Lung microvascular endothelial cell (primary cell): ENCODE measurements at places on chromosomes 3 and 15. TPM values are rescaled to one million over a fixed set of nuclear protein-coding genes. Genes with fewer than 3 reads are reported as not detected.
A peak's percentile ranks its signal among the peaks of the same experiment; 100 is the strongest.

GRCh38 chr15:86915811-86916331 lies 836.2 kb downstream of the AGBL1 start:
- no peak for DNase-seq

- no peak for DNase-seq
These were observed 34.9 kb downstream of the SEMA5B start for GRCh38 chr3:122992676-122993075.

DNA sequence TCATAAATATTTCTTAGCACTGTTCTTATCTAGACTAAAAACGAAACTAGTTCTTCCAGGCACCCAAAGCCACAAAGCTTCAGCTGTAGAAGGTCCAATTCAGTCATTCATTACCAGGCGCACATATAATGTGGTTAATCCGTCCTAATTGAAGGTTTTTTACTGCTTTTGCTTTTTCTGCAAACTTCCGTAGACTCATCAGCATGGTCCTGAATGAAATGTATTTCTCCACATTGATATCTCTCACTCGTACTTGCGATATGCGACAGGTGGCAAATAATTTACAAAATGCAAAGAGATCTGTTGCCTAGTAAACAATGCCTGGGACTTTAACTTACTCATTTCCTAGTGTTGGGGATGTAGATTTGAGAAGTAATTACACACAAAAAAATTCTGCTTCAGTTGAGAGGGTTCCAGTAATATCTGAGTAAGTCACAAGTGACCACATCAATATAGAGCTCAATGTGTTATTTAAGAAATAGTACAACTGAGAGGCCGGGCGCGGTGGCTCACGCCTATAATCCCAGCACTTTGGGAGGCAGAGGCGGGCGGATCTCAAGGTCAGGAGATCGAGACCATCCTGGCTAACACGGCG lies 75.0 kb upstream of the MBNL1 start:
- DNase-seq: no peak

DNA sequence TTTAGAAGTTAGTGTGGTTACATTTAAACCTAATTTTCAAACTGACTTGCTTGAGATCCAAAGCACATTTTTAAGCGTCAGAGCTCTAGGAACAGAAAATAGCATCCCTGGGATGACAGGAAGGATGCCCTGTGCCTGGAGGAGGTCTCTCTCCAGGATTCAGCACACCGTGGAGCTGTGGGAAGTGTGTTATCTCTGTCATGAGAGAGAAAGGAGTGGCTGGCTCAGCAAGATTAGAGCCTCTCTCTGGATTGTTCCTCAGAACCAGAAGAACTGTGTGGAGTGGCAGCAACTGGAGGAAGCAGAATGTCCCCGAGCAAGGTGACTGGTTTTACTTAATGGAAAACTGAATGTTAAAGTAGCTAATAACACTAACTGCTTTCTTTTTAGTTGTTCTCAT lies 233.6 kb upstream of the TGFBR2 start:
- no peak for DNase-seq

- no peak for DNase-seq
These were observed 411.2 kb downstream of the VPS13C start for GRCh38 chr15:61649046-61649445.

- DNase-seq: no peak
These were observed 230.3 kb upstream of the TLE3 start for GRCh38 chr15:70327856-70328678.

GRCh38 chr15:40240619-40241221 lies 1.9 kb downstream of the PAK6 start:
- DNase-seq: no peak

GRCh38 chr3:137110392-137110996 lies 152.7 kb downstream of the IL20RB start:
- DNase-seq: peak; percentile 37

GRCh38 chr3:191120447-191121298 lies 78.4 kb upstream of the OSTN start:
- DNase-seq: no peak

The PP2D1 gene
- total RNA-seq: not detected in 2 replicates
